ENCODE measurements at places on chromosomes 5 and 9. TPM values are rescaled to one million over a fixed set of nuclear protein-coding genes. Genes with fewer than 3 reads are reported as not detected.
A peak's percentile ranks its signal among the peaks of the same experiment; 100 is the strongest.

- DNase-seq = no peak
These were observed 83.8 kb upstream of the RASA1 start for GRCh38 chr5:87183896-87184295.

DNA sequence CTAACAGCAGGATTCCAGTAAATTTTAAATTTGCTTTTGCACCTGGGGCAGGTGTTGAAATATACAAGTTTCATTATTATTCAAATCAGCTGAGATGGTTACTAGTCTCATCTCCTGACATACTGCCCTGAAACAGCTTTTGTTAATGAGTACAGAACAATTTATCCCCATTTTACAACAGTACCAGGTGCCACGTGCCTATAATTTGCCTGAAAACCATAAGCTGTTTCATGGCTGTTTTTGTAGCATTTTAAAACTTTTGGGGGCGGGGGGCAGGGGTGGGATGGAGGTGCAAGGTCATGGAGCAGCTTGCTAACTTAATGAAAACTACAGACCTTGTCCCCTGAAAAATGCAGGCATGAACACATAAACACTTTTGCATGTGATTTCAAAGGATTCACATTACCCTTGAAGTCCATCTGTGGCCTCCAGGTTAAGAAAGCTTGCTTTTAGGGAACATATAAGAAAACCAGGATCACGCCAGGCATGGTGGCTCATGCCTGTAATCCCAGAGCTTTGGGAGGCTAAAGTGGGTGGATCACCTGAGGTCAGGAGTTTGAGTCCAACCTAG lies 42.1 kb downstream of the TIMD4 start:
- DNase-seq = no peak

DNA sequence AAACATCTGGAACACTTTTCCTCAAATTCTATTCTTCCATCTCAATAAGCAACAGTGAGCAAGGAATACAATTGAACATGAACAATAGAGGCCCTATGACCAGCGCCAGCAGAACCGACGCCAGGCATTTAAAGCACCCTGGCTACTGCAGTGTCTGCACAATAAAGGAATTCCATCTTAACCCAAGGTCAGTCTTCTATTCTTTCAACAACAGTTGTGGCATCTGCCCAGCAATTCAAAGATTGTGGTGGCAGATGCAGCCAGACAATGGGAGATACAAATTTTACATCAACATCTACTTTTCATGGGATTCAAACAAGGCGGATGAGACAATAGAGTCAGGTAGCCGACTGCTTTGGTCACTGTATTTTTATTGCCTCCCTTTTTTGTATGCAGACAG lies 65.9 kb downstream of the ELL2 start:
- peak; percentile 80 for DNase-seq

- no peak for DNase-seq
These were observed 8.4 kb downstream of the LHX3 start for GRCh38 chr9:136196404-136197083.

DNA sequence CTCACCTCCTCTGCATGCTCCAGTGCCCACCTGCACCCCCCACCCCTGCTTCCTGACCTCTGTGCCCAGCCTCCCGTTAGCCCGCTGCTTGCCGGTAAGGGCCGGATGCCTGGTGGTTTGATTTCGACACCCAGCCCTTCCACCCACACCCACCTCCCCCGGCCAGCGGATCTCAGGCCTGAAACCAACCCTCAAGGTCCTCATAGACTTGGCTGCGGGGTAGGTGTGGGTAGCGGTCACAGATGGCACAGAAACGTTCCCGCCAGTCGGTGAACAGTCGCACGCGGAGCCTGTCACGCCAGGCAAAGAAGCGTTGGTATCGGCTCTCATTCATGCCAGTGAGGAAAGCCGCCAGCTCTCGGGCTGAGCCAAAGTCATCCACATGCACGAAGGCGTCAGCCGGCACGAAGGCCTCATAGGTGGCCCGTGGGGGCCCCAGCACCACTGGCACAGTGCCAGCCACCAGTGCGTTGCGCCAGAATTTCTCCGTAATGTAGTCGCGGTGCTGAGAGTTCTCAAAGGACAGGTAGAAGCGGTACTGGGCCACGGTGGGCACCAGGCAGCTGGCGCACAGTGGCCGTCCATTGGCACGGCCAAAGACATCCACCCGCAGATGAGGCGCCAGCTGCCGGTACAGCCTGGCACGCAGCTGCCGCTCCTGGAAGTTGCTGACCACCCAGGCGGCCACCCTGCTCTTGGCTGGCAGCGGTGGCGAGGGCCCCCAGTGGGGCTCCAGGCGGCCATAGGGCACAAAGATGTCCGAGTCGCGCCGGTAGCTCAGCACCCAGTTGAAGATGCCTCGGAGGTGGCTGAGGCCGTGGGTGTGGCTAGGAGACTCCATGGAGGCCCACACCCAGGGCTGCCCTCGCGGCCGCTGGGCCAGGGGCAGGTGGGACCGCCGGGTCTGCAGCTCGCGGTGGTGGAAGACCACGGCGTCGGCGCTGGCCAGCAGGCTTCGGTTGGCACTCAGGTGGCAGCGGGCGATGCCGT lies 1.1 kb downstream of the FUT7 start:
- DNase-seq = no peak

DNA sequence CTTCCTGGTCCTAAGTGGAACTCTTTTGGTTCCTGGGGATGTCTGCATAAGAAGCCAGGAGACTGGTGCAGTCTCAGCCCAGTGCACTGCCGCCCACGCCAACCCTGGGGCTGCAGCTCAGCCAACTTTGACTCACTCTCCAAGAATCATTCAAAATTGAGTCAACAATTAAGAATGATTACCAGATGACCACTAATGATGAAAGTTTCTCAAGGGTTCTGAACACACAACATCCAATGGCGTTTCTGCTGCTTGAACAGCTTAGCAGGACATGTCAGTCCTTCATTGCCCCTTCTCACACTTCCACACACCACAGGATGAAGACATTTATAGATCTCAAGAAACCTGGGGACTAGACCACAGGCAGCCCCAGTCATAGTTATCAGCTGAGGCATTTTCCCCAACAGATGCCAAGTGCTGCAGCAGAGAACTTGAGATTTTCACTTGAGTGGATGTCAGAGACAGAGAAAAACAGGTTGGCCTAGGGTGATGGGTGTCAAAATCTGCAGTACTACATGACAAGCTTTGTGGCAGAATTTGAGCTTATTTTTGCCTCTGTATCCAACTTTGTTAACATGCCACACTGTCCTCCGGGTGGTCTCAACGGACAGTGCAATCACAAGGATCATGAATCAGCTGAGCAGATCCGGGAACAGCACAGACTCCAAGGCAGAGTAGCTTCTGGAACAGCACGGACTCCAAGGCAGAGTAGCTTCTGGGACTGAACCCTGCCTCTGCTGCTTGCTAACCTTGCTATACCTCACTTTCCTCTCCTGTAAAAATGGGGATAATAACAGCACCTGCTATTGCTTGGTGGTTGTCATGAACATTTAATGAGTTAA lies 356.1 kb downstream of the SPOCK1 start:
- peak; percentile 99 for DNase-seq

GRCh38 chr5:174312641-174313040 lies 267.1 kb downstream of the NSG2 start:
- DNase-seq = no peak

- peak; percentile 39 for DNase-seq
These were observed 57.6 kb downstream of the KIF24 start for GRCh38 chr9:34271265-34272006.

GRCh38 chr5:36688722-36689121 lies 82.3 kb downstream of the SLC1A3 start:
- DNase-seq = no peak

DNA sequence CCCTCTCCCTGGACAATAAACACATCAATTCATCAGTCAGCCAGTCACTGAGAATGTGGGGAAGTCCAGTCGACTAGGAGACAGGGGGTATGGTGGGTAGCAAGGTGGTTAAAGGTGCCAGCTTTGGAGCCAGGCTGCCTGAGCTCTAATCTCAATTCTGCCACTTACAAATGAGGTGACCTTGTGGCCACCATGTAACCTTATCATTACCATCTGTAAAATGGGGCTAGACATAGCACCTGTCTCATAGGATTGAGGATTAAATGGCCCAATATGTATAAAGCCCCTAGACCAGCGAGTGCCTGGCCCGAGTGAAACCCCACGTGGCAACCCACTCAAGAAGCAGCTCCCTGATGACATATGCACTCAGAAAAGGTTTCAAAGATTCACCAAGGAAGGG lies 73.3 kb upstream of the TBC1D2 start:
- no peak for DNase-seq

GRCh38 chr9:135029463-135029862 lies 58.0 kb upstream of the OLFM1 start:
- no peak for DNase-seq

- DNase-seq = no peak
These were observed 41.9 kb upstream of the RNF38 start for GRCh38 chr9:36441966-36442365.

GRCh38 chr5:94254214-94254613 lies 364.2 kb downstream of the KIAA0825 start:
- no peak for DNase-seq

GRCh38 chr5:159741829-159742322 lies 174.4 kb upstream of the ADRA1B start:
- DNase-seq = no peak

DNA sequence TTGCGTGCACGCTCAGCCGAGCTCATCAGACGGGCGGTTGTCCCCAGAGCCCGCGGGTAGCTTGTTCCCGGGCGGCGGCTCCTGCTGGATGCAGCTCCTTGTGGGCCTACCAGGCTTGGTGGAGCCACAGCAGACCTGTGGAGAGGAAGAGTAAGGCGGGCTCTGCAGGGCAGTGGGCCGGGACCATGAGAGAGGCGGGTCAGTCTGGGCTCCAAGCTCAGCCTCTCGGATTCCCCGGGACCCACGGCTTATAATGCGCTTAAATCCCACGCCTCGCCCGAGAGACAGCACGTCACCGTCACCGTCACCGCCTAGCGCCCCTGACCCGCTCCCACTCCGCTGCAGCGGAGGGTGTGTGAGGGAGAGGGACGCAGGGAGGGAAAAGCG lies 1.9 kb upstream of the ANKRD18A start:
- no peak for DNase-seq

- DNase-seq = peak; percentile 23
These were observed 711 bp downstream of the PGGT1B start for GRCh38 chr5:115262011-115262320.

- peak; percentile 55 for DNase-seq
These were observed 77.4 kb upstream of the MAST4 start for GRCh38 chr5:66518753-66519152.

DNA sequence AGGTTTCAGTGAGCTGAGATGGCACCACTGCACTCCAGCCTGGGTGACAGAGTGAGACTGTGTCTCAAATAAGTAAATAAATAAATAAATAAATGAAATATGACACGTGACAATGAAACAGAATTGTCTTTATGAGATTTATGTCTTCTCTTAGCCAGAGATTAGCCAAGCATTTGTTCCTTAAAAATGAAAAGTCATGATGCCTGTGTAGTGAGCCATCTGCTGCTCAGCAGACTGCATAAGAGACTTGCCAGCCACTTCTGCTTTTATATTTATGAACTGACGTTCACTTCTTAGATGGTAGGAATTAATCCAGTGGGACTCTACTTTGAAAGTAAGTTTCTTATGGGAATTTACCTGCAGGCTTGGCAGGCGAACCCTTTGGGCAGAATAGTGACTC lies 227.4 kb downstream of the NR3C1 start:
- no peak for DNase-seq

GRCh38 chr5:176440927-176441706 lies 7.1 kb upstream of the FAF2 start:
- peak; percentile 25 for DNase-seq

- no peak for DNase-seq
These were observed 215.1 kb downstream of the CD180 start for GRCh38 chr5:66981266-66982055.

DNA sequence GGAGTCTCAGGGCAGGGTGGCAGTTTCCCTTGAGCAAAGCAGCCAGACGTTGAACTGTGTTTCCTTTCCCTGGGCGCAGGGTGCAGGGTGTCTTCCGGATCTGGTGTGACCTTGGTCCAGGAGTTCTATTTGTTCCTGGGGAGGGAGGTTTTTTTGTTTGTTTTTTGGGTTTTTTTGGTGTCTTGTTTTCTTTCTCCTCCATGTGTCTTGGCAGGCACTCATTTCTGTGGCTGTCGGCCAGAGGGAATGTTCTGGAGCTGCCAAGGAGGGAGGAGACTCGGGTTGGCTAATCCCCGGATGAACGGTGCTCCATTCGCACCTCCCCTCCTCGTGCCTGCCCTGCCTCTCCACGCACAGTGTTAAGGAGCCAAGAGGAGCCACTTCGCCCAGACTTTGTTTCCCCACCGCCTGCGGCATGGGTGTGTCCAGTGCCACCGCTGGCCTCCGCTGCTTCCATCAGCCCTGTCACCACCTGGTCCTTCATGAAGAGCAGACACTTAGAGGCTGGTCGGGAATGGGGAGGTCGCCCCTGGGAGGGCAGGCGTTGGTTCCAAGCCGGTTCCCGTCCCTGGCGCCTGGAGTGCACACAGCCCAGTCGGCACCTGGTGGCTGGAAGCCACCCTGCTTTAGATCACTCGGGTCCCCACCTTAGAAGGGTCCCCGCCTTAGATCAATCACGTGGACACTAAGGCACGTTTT lies 3.5 kb upstream of the PHYHD1 start:
- peak; percentile 89 for DNase-seq

DNA sequence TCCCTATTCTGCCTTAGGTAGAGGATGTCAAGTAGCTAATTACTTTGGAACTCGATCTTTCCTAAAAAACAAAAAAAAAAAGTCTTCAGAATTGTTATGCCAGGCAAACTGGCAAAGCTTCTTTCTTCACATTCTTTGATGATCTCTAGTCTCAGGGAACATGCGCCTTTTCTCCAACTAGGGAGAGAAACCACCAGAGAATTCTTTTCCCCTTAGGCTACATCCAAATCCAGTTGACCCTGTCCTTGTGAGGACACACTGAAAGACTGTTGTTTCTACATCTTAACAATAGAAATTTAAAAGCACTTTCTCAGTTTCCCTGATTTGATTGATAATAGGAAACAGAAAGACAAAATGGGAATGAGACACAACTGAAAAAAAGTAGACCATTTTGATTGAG lies 94.7 kb upstream of the ITGA2 start:
- no peak for DNase-seq

ZBTB34 gene
- 7.2 TPM for total RNA-seq

UIMC1 gene
- 36.2 TPM for total RNA-seq

IGFBPL1 gene
- total RNA-seq = not detected

SV2C gene
- not detected for total RNA-seq

CDKN2B-AS1 gene
- 7.6 TPM for total RNA-seq

MEIKIN gene
- not detected for total RNA-seq

IFT74 gene
- 14.6 TPM for total RNA-seq

PCDHB3 gene
- 0.77 TPM for total RNA-seq

CAST gene
- 153 TPM for total RNA-seq

ZNF169 gene
- 3.6 TPM for total RNA-seq

SPINK1 gene
- not detected for total RNA-seq

ERAP2 gene
- 180 TPM for total RNA-seq

PLK2 gene
- total RNA-seq = 835 TPM

CATSPER3 gene
- total RNA-seq = under 0.01 TPM

DMRT3 gene
- total RNA-seq = not detected
